Stromal cell of bone marrow (primary cell): ENCODE measurements at places on chromosomes 6 and 20.

- no peak for DNase-seq
Observed at GRCh38 chr6:119052292-119052889, 26.1 kb downstream of the FAM184A start.

DNA sequence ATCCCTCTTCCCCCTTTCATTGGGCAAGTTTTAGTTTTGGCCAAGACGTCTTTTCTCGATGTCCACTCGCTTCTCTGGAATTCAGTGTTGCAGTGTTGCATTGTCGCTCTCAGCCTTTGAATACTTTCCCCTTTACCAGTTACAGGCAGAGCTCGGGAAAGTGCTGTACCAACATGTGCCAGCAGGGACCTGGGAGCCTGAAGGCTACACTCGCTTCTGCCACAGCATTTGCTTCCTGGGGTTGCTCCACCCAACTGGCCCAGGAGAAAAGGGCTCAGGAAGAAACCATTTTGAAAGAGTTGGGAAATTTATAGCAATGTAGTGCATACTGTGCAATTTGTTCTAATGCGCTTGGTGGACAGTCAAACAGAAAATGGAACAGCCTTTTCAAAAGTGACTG, 78.6 kb downstream of the LINC00237 start:
- no peak for DNase-seq

DNA sequence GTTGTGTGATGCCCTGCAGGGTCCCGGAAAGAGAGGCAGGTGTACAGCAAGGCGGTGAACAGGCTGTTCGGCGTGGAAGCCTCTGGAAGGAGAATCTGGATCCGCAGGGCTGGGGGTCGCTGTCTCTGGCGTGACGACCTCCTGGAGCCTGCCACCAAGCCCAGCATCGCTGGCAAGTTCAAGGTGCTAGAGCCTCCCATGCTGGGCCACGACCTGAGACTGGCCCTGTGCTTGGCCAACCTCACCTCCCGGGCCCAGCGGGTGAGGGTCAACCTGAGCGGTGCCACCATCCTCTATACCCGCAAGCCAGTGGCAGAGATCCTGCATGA, 36.5 kb downstream of the TGM6 start:
- no peak for DNase-seq

GRCh38 chr20:58251348-58251978, 23.0 kb upstream of the ANKRD60 start:
- no peak for DNase-seq

- no peak for DNase-seq
Observed at GRCh38 chr6:80531681-80532619, 425.5 kb downstream of the BCKDHB start.

DNA sequence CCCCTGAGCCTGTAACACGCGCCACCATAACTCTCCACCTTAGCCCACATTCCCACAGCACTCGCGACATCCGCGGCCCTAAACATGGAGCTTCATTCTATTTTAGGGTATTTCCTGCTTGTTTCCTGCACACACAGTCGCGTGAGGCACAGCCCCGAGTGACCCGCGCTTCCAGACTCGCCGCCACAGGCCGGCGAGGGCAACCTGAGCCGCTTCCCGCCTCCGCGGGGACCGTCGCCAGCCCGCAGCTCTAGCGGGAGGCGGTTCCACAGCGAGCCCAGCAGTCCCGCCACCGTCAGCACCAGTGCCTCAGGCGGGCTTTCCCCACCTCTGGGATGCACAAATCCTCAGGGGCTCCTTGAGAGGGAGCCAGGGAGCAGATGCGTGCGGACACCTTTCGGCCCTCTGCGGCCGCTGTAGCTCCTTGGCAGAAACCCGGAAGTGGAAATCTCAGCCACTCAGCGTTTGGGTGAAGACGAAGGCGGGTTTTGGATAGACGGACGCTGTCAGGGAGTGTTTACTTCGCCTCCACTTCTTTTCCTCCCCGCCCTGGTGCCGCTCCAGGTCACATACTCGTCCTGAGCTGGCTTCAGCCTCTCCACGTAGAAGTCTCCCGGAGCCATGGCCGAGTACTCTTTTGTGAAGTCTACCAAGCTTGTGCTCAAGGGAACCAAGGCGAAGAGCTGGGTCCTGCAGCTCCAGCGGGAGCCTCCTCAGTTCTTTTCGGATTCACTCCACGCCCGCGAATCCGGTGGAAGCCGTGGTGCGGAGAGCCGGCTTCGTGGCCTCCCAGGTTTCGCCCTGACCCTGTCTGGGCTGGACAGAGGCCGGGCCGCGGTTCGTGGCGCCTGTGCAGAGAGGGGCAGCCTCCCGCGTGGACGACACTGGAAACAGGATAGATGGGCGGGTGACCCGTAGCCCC, 2177.4 kb upstream of the DEFB115 start:
- DNase-seq: peak; percentile 5

GRCh38 chr6:35199866-35200265, 13.9 kb upstream of the SCUBE3 start:
- DNase-seq: no peak

DNA sequence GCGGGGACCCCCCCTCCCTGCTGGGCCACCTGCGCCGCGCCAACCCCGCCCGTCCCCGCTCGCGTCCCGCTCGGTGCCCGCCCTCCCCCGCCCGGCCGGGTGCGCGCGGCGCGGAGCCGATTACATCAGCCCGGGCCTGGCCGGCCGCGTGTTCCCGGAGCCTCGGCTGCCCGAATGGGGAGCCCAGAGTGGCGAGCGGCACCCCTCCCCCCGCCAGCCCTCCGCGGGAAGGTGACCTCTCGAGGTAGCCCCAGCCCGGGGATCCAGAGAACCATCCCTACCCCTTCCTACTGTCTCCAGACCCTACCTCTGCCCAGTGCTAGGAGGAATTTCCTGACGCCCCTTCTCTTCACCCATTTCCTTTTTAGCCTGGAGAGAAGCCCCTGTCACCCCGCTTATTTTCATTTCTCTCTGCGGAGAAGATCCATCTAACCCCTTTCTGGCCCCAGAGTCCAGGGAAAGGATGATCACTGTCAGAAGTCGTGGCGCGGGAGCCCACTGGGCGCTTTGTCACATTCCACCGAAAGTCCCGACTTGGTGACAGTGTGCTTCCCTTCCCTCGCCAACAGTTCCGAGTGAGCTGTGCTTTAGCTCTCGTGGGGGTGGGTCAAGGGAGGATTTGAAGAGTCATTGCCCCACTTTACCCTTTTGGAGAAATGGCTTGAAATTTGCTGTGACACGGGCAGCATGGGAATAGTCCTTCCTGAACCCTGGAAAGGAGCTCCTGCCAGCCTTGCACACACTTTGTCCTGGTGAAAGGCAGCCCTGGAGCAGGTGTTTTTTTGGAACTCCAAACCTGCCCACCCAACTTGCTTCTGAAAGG, 2.1 kb downstream of the VEGFA start:
- DNase-seq: no peak

GRCh38 chr6:158552055-158552795, 7.7 kb upstream of the TMEM181 start:
- no peak for DNase-seq

DNA sequence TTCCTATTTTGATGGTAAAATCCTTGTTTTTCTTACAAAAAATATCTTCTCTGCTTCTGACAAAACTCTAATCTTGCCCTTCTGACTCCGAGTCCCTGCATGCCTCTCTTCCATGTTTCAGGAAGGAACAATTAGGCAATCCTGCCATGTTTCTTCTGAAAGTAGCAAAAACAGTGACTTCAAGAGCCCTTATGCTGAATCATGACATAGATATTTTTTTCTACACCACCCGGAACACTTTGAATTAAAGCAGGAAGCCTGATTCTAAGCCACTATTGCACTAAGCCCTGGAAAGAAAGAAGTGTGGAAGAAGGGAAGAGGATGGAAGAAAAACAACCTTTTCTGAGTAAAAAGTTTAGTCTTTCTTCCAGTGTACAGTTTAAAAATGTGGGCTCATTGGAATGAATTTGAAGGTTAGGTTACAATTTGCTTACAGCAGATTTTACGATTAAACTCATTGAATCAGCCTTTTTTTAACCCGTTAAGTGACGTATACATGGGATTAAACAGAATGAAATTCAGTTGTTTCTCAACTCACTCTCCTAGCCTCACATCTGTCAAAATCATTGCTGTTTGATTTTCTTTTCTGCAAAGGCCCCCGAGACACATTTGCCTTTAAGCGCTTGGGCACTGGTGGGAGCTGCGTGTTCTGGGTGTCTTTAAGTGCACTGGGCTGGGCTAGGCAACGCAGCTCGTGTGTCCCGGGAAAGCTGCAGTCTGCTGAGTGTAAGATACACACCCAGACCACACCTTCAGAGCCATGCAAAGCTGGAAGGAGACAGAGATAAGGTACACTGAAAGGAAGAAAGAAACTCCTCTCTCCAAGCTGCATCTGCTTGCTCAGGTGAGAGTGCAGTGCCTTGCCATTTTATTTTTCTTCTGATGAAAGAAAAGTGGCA, 159.4 kb upstream of the CITED2 start:
- DNase-seq: peak; percentile 67

GRCh38 chr6:136809091-136809860, 13.1 kb upstream of the PEX7 start:
- no peak for DNase-seq

GRCh38 chr6:93927731-93928130, 508.4 kb upstream of the EPHA7 start:
- no peak for DNase-seq

DNA sequence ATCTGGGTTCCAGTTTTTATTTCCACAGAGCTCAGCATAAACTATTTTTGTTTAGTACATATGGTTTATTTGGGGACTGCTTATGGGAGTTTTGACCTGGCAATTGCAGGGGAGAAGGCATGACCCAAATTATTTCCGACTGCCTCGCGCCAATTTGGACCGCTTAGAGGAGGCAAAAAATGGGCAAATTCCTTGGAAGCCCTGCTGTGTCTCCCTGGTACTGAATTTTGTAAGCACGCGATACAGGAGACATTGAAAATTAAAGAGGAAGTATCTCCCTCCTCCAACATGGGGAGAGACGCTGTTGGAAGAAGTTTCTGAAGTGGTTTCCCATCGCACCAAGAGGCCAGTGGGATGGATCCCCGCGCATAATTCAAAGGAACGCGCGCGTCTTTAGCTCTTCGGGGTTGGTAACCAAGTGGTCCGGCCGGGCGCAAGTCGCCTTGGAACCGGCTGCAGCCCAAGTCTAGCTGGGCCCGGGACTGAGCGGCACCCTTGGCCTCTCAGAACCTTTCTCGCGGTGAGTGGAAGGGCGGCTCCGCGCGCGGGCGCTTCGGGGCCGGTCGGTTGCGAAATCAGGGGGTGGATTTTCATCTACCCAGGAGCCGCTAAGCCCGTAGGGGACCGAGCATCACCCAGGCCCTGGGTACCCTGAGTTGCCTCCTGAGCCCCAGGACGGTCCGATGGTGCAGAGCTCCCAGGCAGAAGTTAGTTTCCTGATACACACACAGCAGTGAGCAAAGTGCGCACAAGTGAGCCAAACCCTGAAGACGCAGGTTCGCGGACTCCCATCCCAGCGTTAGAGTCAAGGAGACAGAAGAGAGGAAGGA, 6.2 kb downstream of the NKX2-2 start:
- DNase-seq: no peak

DNA sequence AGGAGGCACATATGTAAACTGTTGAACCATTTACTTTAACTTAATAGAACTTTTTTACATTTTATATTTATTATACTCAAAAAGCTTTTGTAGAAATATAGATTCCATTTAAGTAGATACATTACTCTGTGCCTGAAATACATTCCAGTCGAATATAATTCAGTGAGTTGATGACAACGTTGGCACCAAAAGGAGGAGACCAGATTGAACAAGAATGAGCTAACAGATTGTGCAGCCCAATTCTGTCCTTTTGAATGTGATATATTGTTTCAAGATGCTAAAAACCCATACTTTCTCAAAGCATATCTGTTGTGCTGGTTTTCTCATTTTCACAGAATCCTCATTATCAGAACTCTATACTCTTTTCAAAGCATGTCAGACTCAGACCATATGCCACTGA, 147.4 kb upstream of the SIM1 start:
- no peak for DNase-seq

GRCh38 chr6:151498327-151498726, 4.5 kb downstream of the CCDC170 start:
- DNase-seq: no peak
